ENCODE measurements at places on chromosomes 13 and 19.
A peak's percentile ranks its signal among the peaks of the same experiment; 100 is the strongest.

DNA sequence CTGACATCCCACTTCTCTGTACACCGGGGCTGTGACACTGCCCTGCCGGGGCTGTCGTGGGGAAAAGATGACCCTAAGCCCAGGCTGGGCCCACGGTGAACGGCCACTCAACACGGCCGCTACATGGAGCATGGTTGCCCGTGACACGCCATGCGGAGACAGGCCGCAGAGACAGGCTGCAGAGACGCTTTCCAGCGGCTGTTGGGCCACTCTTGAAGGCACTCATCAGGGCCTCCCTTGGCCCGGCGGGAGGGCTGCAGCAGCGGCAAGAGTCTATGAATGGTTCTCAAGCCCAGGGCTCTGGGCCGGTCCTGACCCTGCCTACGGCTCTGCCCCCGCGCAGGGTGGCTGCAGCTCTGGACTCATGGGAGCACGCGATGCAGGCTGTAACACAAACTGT is 22.1 kb downstream of the ADPRHL1 start:
- DNase-seq = no peak

DNA sequence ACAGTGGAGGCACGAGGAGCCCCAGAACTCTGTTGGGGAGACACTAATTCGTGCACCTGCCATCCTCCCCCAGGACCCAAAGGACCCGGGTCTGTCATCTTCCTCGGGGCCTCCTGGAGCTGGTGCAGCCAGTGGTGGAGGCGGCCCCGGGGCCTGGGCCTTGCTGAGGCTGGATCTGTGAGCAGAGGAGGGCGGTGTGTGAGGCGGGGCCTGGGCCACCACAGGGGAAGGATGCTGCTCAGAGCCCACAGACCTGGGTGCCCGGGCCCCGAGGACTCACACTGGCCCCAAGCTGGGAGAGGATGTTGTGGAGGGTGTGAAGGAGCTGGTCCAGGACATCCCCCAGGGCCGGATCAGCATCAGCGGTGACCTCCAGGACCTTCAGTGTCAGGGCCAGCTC is 8.3 kb downstream of the IFNL3 start:
- no peak for DNase-seq

GRCh38 chr13:82797876-82798275 is 1084.4 kb downstream of the SLITRK1 start:
- no peak for DNase-seq

GRCh38 chr19:5914946-5915781 is 1.1 kb downstream of the CAPS start:
- DNase-seq = peak; percentile 66

- no peak for DNase-seq
Measured at GRCh38 chr13:110233951-110234280, 73.0 kb downstream of the COL4A1 start.

GRCh38 chr13:48535766-48536165 is 2.9 kb upstream of the RCBTB2 start:
- no peak for DNase-seq

DNA sequence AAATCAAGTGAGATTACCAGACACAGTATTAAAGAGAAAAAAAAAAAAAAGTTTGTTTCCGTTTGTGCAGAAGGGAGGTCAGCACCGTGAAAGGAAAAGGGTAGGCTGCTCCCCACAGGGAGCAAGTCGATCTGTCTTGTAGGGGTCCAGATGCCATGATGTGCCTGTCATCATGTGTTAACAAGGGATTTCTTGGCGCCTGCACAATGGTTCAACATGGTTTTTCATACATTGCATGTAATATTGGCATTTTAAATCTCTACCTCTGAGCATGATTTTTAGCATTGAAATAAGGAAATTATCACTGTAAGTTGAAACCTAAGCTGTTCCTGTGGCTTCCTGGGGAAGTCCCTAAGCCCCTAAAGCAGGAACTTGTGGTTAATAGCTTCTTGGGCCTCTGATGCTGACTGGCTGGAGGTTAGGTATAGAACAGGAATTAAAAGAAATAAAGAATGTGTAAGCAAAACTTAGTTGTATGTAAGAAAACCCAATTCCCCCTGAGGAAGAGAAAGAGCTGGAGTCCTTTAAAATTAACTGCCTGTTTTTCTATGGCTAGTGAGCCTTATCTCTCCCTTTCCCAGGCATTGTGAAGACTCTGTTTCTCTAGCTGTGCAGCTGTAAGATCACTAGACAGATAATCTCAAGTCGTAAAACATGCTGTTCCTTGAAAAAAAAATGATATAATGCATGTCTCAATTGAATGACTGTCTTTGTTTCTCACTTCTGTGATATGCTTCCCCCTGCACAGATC is 7.4 kb upstream of the FCGBP start:
- DNase-seq = peak; percentile 56

GRCh38 chr19:48633148-48634035 is 3.8 kb downstream of the DBP start:
- no peak for DNase-seq

DNA sequence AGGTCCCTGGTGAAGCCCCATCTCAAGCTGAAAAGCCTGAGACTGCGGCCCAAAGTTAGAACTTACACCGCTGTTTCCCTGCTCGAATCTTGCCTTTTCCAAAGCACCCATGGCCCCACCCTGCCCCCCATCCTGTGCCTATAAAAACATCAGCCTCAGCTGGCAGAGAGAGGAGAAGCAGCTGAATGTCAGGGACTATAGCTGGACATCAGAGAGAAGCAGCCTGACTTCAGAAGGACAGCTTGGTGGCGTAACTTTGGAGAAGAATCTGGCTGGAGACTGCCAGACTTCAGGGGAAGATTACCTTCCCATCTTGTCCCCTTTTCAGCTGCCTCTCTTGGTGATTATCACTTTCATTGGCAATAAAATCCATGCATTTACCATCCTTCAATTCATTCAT is 9.3 kb upstream of the RCBTB2 start:
- DNase-seq = no peak

- no peak for DNase-seq
Measured at GRCh38 chr13:45717349-45717748, 15.2 kb downstream of the CBY2 start.

DNA sequence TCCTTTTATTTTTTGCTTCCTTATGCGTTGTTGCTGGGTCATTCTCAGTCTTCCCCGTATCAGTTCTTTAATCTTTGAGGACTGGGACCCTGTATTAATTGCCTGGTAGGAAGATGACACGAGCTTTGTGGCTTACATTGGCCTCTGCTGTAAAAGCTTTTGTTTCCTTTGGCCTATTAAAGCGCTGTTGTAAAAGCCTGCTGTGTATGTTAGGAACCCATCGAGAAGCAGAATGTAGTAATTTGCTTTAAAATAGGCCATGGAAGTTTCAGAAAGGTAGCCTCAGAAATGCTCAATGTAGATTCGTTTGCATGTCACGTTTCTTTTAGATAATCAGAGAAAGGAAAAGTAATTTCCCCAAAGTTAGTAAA is 257.5 kb upstream of the STARD13 start:
- no peak for DNase-seq

DNA sequence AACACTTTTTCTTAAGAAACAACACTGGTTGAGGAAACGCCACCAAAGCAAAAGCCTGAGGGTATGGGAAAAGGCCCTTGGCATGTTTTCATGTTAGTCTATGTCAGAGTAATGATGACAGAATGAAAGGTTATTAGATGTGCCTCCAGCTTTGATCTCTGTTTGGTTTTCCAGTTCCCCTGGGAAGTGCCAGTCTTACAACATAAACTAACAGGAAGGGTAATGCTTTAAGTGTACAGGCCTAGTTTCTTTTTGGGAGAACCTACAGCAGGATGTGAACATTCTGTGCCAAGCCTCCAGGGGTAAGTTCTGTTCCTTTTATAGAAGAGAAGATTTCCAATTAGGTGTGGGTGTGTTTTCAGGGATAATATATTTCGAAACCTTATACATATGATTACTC is 121.7 kb downstream of the FNDC3A start:
- peak; percentile 41 for DNase-seq

DNA sequence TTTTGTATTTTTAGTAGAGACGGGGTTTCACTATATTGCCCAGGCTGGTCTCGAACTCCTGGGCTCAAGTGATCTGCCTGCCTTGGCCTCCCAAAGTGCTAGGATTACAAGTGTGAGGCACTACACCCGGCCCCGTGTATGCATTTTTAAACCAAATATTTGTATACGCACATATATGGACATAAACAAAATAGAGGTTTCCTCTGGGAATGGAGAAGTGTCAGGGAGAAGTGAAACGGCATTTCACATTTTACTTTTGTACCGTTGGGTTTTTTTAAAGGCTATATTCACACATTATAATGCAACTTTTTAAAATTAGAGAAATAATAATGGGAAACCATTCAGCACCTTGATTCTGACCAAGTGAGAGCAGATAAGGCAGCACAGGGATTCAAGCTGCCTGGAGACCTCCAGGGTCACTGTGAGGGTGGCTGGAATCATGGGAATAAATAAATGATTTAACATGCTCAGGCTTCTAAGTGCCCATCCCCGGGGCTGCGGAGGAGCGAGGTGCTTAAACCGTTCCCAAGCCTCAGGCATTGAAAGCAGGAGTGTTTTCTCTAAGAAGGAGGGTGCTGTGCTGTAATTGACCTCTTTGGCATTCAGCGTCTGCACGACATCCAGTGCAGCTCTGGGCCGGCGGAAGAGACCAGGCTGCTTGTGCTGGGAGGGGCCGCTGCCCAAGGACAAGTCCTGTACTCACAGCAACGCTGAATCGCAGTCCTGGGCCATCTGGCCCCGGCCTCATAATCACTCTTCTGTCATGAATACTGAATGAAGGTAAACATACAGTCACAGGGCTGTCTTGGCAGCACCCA is 24.7 kb downstream of the GPR42 start:
- no peak for DNase-seq

DNA sequence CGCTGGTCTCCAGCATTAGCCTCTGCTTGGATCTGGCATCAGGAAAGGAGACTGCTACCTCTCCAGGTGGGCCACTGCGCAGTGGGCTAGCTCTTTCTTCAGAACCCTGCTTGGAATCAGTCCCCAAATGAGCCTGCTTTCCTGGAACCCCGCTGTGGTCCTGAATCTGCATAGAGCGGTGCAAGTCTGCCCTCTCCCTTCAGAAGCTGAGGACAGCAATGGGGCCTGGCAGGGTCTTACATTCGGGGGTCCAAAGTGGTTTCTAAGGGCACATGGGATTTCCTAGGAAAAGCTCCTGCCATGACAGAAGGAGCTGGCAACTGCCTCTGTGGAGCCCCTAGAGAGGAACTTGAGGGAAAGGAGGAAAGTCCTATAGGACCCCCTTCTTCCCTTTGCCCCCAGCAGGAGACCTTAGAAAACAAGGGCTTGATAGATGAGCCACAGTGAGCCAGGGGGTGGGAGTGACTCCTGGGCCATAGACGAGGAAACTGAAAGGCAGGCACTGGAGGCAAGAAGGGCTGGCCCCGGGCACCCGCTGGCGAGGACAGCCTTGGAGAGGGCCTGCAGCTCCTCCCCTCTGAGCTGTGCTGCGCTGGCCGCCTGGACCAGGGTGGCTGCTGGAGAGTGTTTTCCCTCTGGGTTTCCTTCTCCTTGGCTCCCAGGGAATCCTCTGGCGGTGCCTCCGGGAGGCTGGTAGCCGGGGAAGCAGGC is 1.4 kb upstream of the VSTM2B start:
- DNase-seq = no peak

GRCh38 chr19:35267353-35267817 is 1.4 kb upstream of the USF2 start:
- DNase-seq = no peak

- no peak for DNase-seq
Measured at GRCh38 chr13:69580255-69580654, 527.4 kb upstream of the ATXN8OS start.

DNA sequence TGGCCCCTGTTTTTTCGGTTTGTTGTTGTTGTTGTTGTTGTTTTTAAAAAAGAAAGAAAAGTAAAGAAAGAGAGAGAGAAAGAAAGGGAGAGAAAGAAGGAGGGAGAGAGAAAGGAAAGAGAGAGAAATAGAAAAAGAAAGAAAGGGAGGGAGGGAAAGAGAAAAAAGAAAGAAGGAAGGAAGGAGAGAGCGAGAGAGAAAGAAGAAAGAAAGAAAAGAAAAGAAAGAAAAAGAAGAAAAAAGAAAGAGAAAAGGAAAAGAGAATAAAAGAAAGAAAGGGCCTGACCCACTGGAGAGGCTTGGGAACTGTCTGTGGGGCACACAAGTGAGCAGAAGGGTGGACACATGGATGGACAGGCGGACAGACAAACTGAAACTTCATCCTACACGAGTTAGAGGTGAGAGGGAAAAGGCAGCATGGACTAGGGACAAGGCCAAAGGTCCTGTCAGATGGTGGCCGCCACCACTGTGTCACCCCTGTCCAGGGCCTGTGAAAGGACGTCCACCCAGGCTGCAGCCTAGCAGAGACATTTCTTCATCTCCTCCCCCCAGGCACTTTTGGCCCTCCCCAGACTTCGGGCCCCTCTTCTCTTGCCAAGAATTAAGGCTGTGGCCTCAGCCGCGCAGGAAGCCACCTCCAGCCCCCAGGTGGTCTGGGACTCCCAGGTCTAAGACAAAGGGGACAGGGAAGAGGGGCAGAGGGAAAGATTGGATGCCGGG is 9.1 kb upstream of the BCAM start:
- DNase-seq = no peak

DNA sequence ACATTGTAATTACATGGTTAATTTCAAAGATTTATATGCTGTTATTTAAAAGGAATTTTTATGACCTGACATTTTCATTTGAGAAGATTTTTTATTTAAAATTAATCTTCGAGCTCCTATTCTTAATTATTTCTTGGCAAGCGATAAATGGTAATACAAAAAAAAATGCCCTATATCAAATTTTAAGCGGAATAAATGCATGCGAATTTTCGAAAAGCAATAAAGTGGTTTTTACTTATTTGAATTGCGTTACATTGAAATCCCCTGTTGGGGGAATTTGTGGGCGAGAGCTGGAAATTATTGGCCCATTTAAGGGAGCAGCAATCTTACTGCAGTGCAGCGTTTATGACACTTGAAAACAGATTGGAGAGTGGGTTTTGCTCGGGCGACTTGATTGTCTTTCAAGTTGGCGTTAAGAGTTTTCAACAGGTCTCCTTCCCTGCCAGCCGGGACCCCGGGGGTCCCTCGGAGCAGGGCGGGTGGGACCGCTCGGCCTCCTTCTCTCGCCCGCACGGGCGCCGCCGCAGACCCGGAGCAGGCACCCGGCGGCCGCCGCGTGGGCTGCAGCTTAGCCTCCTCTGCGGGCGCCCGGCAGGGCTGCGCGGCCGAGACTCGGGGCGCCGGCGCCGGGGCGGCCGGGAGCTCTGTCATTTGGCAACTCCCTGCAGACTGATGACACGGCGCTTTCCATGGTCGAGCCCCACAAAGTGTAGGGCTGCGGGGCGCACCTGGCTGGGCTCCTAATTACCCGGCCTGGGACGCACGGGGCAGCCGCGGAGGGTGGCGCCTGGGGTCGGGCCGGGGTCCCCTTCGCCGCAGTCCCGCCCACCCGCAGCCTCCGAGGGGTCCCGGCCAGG is 255.1 kb upstream of the SOX21 start:
- no peak for DNase-seq

- DNase-seq = no peak
Measured at GRCh38 chr13:77222909-77223308, 104.0 kb downstream of the MYCBP2 start.

All from PC-9 (cell line).